CD8-positive, alpha-beta memory T cell (primary cell): ENCODE measurements at places on chromosomes 12 and 14. TPM values are rescaled to one million over a fixed set of nuclear protein-coding genes. Genes with fewer than 3 reads are reported as not detected.
A peak's percentile ranks its signal among the peaks of the same experiment; 100 is the strongest.

DNA sequence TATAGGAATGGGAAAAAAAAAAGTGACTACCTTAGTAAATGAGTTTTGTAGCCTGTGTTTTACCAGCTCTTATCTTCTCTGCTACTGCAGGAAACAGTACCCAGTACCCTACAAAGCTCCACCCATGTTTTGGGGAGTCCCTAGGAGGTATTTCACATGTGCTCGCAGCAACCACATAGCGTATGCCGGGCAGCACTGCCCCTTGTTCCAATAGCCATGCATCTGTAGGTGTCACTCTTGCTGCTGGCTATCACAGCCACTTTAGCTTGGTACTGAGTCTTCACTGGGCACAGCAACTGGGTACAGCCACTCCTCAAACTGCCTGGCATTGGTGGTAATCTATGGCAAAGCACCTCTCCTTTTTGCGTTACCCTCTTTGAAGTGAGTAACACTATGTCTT, 2.0 kb upstream of the MDM1 start:
- H3K27ac ChIP-seq, result no peak overlapping the region
- H3K4me3 ChIP-seq, result no peak overlapping the region
- H3K36me3 ChIP-seq, result no peaks in the 10 kb centered on the region
- H3K27me3 ChIP-seq, result peaks cover 3% of the 10 kb centered on the region
- H3K4me1 ChIP-seq, result peaks cover 26% of the 10 kb centered on the region
- peak; percentile 13 for DNase-seq

DNA sequence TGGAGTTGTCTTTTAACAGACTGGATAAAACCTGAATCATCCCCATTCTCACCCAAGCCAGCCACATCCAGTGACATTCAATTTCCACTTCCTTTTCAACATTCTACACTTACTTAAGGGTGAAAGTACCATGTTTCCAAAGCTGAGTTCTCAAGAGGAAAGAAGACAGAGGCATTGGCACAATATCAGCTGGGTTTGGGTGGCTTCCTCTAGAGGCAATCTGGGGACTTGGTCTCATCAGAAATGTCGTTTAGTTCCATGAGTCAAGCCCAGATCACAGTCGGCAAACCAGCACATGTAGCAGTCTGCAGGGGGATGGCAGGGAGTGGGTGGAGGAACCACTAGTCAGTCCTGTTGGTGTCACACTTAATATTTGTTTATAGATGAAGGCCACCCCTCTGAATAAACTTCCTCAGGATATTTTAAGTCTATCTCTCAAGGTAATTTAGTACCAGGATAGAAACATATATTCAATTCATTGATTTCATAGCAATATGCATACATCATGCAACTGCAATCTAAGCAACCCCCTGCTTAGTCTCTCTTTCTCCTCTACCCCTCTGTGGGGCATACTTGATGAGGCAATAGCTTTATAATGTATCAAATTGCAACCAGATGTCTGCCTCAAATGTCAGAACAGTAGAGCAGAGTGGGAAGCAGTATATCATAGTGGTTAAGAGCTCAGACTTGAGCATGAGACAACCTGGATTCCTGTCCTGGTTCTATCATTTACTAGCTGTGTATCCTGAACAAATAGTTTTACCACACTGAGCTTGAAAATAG, 3.0 kb downstream of the SRRM4 start:
- no peak for DNase-seq
- H3K36me3 ChIP-seq, result no peaks in the 10 kb centered on the region
- H3K27me3 ChIP-seq, result no peaks in the 10 kb centered on the region
- H3K27ac ChIP-seq, result no peak overlapping the region
- no peaks in the 10 kb centered on the region for H3K4me1 ChIP-seq
- H3K4me3 ChIP-seq, result no peak overlapping the region

DNA sequence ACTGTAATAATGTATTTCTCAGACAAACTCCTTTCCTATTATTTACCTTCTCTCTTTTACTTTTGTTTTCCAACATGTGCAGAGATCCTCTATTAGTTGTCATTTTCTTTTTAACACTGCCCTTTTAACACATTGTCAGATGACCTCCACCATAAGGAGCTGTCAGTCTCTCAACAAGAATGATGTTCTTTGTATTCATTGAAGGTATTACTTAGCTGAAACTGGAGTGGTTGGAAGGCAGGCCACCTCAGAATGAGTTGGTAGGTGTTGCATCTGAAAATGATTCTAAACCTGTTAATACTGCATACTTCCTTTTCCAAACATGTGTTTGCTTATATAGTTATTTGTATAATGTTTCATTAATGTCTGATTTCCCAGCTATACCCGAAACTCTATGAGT, 16.9 kb downstream of the TMEM117 start:
- no peaks in the 10 kb centered on the region for H3K4me1 ChIP-seq
- H3K27ac ChIP-seq, result no peak overlapping the region
- no peaks in the 10 kb centered on the region for H3K27me3 ChIP-seq
- no peak overlapping the region for H3K4me3 ChIP-seq
- H3K36me3 ChIP-seq, result no peaks in the 10 kb centered on the region
- no peak for DNase-seq

GRCh38 chr12:119780786-119781434, 96.2 kb downstream of the CIT start:
- H3K36me3 ChIP-seq, result no peaks in the 10 kb centered on the region
- H3K4me3 ChIP-seq, result no peak overlapping the region
- H3K27ac ChIP-seq, result no peak overlapping the region

DNA sequence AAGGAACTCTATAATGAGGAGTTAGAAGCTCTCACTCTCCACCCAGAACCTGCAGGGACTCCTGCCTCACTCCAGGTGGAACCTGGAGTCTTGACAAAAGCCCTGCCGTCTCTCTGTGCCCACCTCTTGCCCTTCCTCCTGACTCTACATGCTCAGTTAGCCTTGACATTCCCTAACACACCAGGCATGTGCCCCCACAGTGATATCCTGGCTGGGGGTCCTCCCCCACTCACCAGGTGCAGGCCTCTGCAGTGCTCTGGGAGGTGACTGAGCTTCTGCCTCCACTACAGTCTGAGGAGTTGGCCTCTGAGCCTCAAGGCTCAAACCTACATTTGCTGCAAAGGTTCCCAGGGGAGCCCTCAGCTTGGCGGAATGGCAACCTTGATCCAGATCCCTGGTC, 300.7 kb downstream of the ADGRD1 start:
- DNase-seq, result no peak
- H3K27me3 ChIP-seq, result no peaks in the 10 kb centered on the region
- no peak overlapping the region for H3K27ac ChIP-seq
- H3K4me1 ChIP-seq, result no peaks in the 10 kb centered on the region
- H3K4me3 ChIP-seq, result no peak overlapping the region

DNA sequence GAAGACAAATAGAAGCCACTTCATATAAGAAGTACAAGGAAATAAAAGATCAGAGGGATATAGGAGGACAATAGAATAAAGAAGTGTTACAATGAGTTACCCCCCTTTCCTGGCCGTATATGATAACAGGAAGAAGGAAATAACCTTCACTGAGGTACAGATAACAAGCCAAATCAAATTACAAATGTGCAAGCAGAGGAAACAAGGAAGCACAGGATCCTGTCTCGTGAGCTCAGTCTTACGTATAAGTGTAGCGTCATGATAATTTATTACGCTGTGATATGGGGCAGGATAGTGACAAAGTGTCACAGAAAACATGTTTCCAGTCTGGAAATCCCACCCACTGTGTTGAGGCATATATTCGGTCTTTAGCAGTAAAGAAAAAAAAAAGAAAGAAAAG, 26.5 kb downstream of the CRACR2A start:
- peaks cover 27% of the 10 kb centered on the region for H3K4me1 ChIP-seq
- H3K36me3 ChIP-seq, result peaks cover 2% of the 10 kb centered on the region
- no peaks in the 10 kb centered on the region for H3K27me3 ChIP-seq
- H3K4me3 ChIP-seq, result no peak overlapping the region
- peak; percentile 13 for DNase-seq

DNA sequence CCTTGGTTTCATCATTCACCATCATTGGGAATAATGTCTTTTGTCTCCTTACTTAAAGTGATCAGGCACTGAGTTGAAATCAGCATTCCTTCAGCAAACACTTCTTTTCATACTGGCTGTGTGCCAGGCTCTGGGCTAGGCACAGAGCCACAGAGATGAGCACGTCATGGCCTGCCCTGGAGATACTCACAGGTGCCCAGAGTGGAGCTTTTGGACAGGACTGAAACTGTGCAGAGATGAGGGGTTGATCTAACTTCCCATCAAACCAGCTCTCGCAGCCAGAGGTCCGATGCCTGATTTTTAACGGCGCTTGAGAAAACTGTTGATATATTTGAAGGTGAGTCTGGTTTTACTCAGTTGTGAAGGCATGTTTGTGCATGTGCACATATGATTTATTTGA, 43.1 kb downstream of the CACNA1C start:
- H3K4me3 ChIP-seq, result no peak overlapping the region
- no peak for DNase-seq
- H3K4me1 ChIP-seq, result no peaks in the 10 kb centered on the region
- H3K27ac ChIP-seq, result no peak overlapping the region

DNA sequence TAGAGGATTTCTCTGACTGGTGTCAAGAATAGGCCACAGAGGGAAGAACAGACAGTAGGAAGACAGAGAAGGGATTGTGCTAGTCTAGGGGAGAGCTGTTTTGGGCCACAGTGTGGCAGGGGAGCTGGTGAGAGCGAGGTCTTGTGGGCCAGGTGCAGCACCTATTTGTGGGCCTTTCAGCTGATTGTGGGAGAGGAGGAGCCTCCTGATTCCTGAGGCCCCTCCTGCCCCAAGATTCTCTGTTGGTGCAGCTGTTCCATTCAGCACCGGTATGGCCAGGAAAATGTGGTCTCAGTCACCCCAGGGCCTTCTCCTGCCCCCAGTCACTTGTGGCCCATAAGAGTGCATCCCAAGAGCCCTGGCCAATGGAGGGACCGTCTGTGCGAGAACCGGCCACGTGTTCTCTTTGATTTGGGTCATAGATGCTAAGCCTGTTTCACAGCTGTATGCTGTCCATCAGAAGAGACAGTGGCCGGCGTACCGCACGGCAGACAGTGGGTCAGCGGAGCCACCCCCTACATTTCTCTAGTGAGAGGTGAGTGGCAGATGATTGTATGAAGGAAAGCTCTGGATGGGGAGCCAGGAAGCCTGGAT, 27.7 kb downstream of the TPCN1 start:
- no peak overlapping the region for H3K4me3 ChIP-seq
- no peak for DNase-seq
- H3K27ac ChIP-seq, result no peak overlapping the region
- no peaks in the 10 kb centered on the region for H3K36me3 ChIP-seq
- H3K27me3 ChIP-seq, result no peaks in the 10 kb centered on the region

DNA sequence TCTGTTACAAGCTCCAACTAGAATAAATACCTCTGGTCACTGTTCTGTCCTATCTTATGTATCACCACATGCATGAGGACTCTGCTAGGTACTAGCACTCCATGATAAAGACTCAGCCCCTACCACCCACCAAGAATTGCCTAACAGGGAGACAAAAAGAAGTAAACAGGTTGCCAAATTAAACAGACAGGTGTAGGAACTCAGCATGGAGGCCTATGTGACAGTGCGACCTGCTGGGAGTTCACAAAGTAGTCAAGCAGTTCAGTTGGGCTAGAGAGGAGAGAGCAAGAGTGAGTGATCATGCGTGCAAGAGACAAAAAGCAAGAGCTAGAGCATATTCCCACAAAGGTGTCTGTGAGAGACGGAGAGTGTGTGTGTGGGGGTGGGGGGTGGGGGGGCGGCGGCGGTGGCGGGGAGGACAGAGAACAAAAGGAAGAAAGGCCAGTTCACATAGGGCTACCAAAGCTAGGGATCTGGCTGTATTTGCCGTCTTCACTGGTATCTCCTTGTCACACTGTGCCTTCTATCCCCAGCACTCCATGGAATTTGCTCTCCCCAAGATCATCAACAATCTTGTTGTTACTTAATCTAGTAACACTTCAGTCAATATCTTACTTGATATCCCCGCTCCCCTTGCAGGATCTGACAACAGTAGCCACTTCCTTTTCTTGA, 81.2 kb downstream of the SPPL3 start:
- no peaks in the 10 kb centered on the region for H3K27me3 ChIP-seq
- H3K27ac ChIP-seq, result no peak overlapping the region
- H3K36me3 ChIP-seq, result no peaks in the 10 kb centered on the region
- H3K4me3 ChIP-seq, result no peak overlapping the region

DNA sequence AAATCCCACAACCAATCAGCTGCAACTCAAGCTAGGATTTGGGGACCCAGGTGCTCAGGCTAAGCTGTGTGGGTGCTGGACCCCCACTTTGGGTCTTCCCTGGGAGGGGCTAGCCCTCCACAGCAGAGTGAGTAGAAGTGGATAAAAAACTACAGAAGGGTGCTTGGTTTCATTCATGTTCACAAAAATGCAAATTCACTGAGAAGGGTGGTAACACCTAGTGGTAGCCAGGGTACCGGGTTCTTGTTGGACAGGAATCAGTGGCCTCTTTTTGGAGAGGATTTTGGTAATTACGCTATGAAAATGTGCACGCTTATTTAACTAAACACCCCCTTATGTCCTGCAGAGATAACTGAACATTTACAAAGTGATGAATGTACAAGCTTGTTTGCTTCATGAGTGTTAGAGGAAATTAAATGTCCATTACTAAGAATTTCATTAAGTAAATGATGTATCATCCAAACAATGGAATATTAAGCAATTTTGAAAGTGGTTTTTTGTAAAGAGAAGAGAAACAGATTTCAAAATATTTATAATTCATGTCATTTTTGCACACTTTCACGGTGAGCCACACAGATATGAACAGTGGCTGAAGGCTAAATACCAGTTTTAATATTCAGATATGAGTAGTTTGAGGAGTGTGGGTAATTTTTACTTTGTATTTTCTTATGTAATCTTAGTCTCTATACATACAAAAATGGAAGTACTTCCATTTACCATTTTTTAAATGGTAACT, 78.3 kb downstream of the DDX51 start:
- H3K27ac ChIP-seq, result no peak overlapping the region
- H3K4me3 ChIP-seq, result no peak overlapping the region
- H3K27me3 ChIP-seq, result no peaks in the 10 kb centered on the region

DNA sequence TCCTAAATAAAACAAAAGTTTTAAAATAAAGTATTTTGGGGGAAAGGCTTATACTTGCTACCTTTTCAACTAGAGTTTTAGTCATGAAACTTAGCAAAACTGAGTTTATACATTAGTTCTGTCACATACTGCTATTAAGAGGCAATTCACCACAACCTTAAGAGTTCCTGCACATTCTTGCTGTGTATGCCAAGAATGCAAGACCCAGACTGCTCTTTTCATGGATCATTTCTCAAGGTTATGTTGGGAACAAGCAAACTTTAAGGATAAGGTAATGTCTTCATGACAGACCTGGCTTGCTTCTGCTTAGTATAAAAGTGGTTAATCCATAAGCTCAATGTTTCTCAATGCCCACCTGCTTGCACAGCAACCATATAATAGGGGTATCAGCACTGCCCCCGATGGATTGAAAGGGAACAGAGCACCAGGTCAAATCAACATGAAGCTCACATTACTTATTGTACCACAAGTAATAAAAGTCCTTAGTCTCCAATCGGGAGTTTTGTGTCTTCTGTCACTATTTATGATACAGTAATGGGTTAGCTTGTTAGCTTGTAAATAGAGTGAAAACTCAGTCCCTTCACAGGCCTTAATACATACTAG, 67.6 kb downstream of the KIF21A start:
- peaks cover 8% of the 10 kb centered on the region for H3K4me1 ChIP-seq
- no peak overlapping the region for H3K27ac ChIP-seq
- H3K27me3 ChIP-seq, result no peaks in the 10 kb centered on the region
- no peak for DNase-seq

GRCh38 chr12:53927220-53928029, 11.2 kb upstream of the HOXC13 start:
- no peak overlapping the region for H3K27ac ChIP-seq
- no peaks in the 10 kb centered on the region for H3K4me1 ChIP-seq
- no peak overlapping the region for H3K4me3 ChIP-seq
- DNase-seq, result no peak
- H3K27me3 ChIP-seq, result peaks cover 70% of the 10 kb centered on the region
- no peaks in the 10 kb centered on the region for H3K36me3 ChIP-seq

Gene FBRSL1
- total RNA-seq, result 58.1 TPM

Gene TAS2R13
- 0.26 TPM for total RNA-seq

Gene SLC24A4
- not detected for total RNA-seq

Gene SLC8B1
- total RNA-seq, result 16.8 TPM

Gene IRAK3
- total RNA-seq, result 0.22 TPM

Gene FAM90A1
- not detected for total RNA-seq
